ENCODE measurements at places on chromosomes 5 and 9. TPM values are rescaled to one million over a fixed set of nuclear protein-coding genes. Genes with fewer than 3 reads are reported as not detected.

GRCh38 chr5:176365351-176366231 lies at the start of gene ARL10:
Gene ARL10 (plus strand): TSS chr5:176365487. CDS start chr5:176365564, 77 bp downstream.
- DNase-seq: peak; percentile 45

- no peak for DNase-seq
Observed at GRCh38 chr5:127774221-127774620, 71.0 kb downstream of the CCDC192 start.

DNA sequence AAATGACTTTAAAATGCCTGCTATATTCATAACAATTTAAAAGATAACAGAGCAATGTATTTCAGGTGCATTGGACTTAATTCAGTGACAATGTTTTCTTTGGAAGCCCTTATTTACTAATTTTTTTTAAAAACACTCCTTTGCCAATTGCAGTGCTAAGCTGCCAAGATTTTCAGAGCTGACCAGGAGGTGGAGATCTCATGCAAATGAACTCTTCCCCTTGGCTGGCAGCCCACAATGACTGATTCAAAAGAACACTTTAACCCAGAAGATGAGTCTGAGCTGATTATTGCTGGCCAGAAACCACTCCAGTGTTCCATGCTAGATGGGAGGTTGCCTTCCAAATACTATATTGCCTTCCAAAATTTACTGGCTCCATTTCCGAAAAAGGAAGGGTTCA lies 128.3 kb upstream of the CCNH start:
- DNase-seq: peak; percentile 72

DNA sequence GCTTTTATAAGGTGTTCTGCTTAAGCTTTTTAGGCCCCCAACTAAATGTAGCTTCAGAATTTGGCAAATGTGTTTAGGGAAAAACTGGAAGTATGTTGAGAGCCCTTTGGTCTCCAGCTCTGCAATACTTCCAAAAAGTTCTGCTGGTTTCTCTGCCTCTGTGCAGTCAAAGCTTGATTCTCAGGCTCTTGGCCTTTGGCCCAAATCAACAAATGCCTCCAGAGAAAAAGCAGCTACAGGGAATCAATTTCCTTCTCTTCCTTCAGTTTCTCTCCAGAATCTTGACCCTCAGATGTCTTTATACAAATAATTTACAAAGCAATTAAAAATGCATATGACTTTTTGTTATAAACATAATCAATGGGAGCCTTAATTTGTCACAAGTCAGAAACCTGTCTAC lies 235.7 kb downstream of the COMMD10 start:
- no peak for DNase-seq

DNA sequence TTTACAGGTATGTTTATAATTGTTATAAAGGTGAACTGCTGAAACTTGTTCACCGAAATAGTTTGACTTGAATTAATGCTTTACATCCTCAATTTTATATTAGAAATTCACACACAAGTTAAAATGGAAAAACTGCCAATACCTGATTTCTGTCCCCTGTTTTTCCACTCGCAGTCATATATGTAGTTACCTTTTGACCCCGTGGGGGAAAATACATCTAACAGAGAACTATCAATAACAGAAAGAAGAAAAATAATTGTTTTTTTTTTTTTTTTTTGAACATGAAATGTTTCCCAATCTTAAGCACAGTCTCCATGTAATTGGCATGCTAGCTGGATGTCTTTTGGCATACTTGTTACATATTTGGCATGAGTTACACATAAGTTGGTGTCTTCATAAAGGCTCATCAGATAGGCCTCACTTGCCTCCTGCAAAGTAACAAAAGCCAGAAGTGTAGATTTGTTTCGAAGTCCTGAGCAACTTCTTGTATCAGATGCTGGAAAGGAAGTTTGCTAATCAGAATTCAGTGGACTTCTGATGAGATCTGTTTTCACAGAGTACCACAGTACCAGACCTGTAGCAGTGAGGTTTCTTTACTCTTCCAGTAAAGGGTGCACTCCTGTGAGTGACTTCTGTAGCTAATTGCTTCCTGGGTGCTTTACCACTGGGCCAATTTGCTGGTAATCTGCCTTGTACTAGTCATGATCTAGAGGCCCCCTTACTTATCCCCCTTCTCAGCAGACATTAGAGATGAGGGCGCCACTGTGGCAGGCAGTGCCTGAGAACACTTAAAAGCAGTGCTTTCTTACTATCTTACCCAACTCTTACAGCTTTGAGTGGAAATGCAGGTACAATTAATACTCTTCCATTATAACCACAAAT lies 36.2 kb upstream of the CXXC5 start:
- no peak for DNase-seq

- DNase-seq: no peak
Observed at GRCh38 chr5:131067636-131068035, 97.4 kb downstream of the HINT1 start.

Gene PROB1
- 0.15 TPM for total RNA-seq

Gene IER5L
- total RNA-seq: 43.1 TPM

Gene TMEM174
- total RNA-seq: not detected

DNA sequence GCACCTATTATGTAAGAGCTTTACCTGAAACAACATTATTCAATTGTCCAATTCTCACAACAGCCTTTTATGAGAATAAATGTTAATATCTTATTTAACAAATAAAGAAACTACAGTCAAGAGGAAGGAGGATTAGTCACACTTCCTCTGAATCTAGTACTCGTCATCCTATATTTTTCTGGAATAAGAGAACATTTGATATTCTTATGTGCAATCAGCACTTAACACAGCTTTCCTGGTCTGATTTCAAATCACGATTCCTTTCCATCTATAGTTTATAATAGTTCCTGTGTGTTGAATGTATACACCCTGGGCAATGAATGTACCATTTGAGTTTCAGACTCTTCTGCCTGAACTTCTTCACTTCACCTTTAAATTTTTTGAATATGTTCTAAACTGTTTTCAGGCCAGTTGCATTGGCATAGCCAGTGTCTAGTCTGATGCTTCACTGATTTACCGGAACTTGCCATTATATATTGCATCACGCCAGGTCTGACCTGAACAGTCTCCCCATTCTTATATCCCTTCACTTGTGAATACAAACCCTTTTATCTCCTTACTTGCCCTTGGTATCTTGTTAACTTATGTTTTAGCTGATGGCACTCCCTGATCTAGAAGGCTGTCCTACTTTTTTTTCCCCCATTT lies 698.3 kb downstream of the MAT2B start:
- DNase-seq: no peak

DNA sequence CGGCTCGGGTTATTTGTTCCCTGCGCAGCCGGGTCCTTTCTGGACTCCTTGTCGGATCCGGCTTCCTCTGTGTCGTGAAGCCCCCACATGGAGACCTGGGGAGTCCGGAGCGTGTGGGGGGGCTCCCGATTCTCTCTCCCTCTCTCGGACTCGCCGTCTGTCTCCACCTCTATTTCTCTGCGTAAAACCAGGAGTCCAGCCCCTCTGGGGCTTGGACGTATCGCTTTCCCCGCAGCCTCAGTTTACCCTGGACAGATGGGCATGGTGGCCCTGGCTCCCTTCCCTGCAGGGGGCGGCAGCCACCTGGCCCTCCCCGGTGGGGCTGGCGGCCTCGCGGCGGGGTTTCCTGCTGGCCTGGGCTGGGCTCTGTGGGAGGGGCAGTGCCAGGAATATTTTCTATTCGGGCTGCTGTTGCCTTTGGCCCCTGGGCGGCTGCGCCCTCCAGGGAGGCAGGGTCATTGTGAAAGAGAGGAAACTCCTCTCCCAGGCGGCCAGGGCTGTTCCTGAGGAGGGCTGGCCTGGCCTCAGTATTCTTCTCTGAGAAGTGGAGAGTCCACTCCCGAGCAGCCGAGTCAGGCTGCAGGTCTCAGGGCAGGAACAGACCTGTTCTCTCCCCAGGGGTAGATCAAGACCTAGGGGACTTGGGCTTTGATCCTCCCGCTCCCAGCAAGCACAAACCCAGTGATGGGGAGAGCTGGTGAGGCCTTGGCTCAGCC lies 665 bp downstream of the ASS1 start:
- no peak for DNase-seq

DNA sequence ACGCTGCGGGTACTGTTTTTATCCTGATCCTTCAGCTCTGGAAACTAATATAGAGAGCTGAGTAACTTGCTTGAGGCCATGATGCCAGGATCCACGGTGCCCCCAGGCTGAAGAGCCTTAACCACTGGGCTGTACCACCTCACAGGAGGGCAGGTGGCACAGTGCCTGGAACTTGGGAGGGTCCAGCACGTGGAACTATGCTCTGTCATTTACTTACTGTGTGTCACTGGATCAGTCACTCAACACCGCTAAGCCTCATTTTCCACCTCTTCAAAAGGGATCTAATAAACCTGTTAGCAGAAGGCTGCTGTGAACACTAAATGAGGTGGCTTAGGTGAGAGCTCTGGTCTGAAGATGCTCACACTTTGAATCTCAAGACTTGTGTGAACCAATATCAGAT lies 29.6 kb downstream of the KCNIP1 start:
- peak; percentile 22 for DNase-seq

Gene CARTPT
- total RNA-seq: not detected

Gene ECM2
- 1.0 TPM for total RNA-seq

DNA sequence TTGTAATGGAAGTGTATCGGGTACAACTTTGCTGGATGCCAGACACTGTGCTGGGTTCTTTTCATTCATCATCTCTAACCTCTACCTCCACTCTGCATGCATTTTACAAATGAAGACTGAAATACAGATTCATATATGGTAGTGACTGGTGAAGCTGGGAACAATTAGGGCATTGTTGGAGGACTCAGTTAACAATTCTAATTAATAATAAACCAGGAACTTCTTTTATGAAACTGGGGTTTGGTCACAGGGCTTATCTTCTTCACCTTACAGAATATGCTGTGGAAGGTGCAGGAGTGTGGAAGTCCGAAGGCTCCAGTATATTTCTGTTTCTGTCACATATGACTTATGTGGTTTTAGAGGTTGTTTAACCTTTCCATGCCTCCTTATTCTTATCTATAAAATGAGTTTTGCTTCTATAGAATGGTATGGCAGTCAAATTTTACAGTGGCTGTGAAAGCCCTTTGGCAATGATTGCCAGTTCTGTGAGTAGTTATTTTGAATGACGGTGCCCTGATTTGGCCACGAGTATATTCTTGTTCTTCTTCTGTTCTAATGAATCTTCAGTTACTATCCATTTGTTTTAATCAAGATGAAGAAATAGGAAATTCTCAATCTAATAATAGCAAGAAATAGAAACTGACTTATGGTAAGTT lies 284.7 kb downstream of the GABRB2 start:
- no peak for DNase-seq

DNA sequence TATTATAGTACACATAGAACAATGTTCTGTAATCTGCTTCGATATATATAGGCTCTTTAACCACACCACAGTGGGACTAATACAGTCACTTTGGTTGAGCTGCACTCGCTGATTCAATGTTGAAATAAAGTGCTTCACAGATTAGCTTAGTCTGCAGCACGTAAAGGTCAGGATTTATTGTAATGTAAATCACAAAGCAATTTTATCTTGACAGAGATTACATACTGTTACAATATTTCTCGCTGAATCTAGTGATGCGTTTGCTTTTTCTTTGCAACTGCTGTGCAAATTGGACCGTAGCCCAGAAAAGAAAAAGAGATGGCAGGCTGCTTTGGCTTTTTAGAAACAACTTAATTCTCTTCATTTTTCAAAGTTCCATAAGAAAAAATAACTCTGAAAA lies 52.9 kb downstream of the CETN3 start:
- no peak for DNase-seq

DNA sequence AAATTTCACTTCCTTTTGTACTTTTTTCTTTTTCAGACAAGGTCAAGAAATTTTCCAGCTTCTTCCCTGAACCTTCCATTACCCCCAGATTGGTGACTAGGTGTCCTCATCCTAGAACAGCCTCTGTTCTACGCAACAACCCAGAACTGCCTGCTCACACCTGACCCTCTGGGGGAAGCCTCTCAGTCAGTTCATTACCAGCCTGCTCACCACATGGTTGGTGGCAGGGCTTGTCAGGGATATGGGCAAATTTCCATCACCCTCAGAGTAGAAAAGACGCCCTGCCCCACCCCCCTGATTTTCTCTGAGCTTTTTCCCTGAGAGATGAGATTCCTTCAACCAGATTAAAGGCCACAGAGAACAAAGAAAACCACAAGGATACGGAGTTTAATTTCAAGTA lies 5.3 kb upstream of the CFAP95 start:
- peak; percentile 22 for DNase-seq

GRCh38 chr5:110644357-110644756 lies 82.1 kb downstream of the TMEM232 start:
- no peak for DNase-seq

DNA sequence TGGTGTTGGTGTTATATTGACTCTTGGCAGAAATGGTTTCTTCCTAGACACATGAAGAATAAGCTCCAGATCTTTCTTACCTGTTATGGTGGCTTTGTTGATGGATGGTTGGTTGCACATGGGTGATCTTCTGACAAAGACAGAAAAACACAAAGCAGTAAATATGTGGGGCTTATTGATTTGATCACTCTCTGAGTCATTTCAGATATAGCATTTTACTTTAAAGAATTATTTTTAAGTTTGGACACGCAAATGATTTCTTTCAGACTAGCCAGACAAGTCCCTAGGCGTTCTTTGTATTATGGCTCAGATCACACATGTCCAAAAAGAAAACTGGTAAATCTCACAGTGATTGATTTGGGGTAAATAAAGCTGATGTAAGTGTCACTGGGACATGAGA lies 597.6 kb downstream of the RAB3C start:
- DNase-seq: no peak

DNA sequence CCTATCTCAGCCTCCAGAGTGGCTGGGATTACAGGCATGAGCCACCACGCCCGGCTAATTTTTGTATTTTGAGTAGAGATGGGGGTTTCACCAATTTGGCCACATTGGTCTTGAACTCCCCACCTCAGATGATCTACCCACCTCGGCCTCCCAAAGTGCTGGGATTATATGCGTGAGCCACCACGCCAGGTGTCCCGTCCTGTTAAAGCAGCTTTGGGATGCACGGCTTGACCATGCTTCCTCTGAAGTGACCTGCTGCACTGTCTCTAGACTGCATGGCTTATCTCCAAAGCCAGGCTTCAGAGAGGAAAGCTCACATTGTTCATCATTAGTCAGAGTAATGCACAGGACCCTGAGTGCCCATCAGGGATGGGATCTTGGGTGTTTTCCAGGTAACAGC lies 45.4 kb downstream of the SEMA4D start:
- no peak for DNase-seq

- DNase-seq: peak; percentile 76
Observed at GRCh38 chr5:159021901-159022556, 77.7 kb downstream of the EBF1 start.

- no peak for DNase-seq
Observed at GRCh38 chr5:102927007-102927406, 171.9 kb downstream of the PAM start.
